ENCODE measurements at places on chromosomes 1 and 21. TPM values are rescaled to one million over a fixed set of nuclear protein-coding genes. Genes with fewer than 3 reads are reported as not detected.

COL6A1 gene
- 56.7 TPM for total RNA-seq

PRDM15 gene
- total RNA-seq: 14.7 TPM

GRHL3 gene
- not detected for total RNA-seq

OR2T29 gene
- total RNA-seq: not detected

ADAMTS5 gene
- total RNA-seq: 5.3 TPM

Measured in parietal lobe (tissue), 2 donors.